ENCODE measurements at places on chromosomes 3 and 15.
A peak's percentile ranks its signal among the peaks of the same experiment; 100 is the strongest.

DNA sequence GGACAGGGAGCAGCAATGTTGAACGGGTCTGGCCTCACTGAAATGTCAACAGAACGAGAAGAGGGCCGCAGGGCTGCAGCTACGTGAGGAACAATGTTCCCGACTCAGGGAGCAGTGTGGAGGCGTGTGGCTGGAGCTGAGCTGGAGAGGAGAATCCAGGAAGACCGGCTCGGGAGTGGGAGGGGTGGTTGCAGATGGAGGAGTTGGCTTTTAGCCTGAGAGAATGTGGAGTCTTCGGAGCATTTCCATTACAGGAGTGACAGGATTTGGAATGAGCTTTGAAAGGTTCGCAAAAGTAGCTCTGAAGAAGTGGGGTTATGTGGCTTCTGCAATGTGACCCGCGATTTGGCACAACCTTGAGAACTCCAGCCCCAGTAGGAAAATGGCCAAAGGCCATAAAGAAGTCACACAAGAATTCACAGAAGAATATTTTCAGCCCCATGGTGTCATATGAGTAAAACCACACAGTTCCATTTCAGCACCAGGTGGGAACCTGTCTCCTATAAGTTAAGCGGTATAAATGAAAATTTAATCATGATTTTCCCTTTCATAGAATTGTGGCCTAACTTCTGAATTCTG lies 78.8 kb upstream of the NSMCE3 start:
- no peak for DNase-seq

DNA sequence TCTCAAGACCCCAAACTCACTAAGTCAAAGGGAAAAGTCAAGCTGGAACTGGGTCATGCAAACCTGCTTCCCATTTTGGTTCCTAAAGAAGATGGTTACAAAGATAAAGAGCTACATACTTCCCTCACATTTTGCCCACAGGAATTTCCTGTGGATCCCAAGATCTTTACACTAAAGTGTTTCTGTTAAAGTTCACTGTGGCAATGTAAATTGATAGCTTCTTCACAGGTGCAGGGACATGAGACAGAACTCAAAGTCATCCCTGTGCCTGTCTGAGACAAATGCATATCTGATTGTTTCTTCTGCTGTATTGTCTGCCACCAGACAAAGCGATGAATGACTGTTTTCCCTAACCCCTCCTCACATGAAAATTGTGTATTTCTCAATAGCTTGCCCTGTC lies 567.8 kb downstream of the ZIC1 start:
- DNase-seq = no peak

DNA sequence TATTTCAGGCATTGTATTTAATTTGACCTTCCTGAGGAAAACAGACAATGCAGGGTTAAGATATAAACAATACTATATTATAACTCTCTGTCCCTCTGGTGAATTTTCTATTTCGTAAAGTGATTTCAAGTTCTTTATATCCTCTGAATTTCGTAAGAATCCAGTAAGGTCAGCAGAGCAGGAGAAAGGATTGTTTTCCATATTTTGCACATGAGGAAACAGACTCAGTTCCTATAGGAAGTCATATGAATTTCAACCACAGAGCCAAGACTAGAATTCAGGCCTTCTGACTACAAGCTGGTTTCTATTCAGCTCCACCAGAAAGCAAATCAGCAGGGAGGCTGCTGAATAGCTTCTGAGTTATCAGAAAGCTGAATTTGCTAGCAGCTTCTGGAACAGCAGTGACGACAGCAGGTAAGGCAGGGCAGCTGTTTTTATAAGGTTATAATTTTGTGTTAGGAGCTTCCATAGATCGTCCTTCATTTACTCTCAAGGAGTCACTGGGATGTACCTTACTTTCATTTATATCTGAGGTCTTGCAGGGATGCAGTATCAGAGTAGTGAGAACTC lies 11.1 kb upstream of the PLAAT1 start:
- no peak for DNase-seq

GRCh38 chr3:176794406-176794805 lies 402.9 kb downstream of the TBL1XR1 start:
- no peak for DNase-seq

DNA sequence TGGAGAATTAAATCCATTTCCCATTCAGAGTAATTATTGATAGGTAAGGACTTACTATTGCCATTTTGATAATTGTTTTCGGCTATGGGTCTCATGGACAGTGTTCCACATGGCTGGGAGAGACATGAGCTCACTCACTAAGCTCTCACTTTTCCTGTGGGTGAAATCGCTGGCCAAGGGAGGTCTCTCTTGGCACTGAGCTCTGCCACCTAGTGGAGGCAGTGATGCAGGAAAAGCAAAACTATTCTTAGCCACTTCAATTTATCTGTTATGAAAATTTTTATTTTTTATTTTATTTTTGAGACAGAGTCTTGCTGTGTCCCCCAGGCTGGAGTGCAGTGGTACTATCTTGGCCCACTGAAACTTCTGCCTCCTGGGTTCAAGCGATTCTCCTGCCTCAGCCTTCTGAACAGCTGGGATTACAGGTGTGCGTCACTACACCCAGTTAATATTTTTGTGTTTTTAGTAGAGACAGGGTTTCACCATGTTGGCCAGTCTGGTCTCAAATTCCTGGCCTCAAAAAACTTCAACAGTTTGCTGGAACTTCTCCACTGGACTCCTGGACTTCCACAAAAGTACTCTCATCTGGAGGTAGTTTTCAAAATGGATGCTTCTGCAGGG lies 4.7 kb upstream of the RNF13 start:
- peak; percentile 31 for DNase-seq

- DNase-seq = no peak
Observed at GRCh38 chr15:95584088-95584487, 746.4 kb upstream of the NR2F2 start.

- DNase-seq = no peak
Observed at GRCh38 chr3:29312960-29313452, 32.1 kb downstream of the RBMS3 start.

- DNase-seq = no peak
Observed at GRCh38 chr3:140092848-140093536, 158.0 kb downstream of the CLSTN2 start.

DNA sequence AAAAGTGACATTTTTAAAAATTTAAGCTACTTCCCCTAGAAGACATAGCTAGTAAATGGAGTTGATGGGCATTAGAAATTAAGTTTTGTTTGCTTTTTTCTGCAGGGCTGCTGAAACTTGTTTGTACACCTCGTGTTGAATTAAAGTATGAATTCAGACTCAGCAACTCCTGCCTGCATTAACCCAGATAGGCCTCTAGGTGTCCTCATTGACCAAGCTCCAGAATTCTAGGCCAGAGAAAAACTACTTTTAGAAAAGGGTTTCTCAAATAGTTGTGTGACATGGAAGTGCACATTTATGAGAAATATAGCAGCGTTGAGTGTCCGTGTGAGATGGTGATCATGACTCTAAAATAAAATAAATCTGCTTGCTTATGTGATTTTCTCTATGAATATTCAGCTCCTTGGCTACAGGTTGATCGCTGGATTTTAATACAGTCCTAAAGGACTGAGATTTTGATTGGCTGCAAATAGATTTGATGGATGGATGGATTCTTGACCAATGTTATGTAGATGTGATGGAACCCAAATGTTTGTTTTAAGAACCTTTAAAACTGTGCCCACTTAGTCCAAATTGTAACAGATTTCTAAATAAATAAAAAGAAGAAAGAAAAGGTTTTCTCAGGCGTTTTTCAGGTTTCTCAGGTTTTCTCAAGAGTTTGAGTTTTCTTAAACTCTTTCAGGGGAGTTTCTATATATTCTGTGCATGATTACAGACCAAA lies 39.4 kb upstream of the LMOD3 start:
- DNase-seq = no peak

- no peak for DNase-seq
Observed at GRCh38 chr3:192223815-192224214, 503.5 kb downstream of the FGF12 start.

GRCh38 chr15:63405683-63406390 lies 24.2 kb upstream of the CA12 start:
- DNase-seq = no peak

GRCh38 chr3:13002398-13003124 lies 70.7 kb downstream of the IQSEC1 start:
- DNase-seq = no peak

GRCh38 chr3:111858642-111859041 lies 423 bp upstream of the PHLDB2 start:
- DNase-seq = no peak

DNA sequence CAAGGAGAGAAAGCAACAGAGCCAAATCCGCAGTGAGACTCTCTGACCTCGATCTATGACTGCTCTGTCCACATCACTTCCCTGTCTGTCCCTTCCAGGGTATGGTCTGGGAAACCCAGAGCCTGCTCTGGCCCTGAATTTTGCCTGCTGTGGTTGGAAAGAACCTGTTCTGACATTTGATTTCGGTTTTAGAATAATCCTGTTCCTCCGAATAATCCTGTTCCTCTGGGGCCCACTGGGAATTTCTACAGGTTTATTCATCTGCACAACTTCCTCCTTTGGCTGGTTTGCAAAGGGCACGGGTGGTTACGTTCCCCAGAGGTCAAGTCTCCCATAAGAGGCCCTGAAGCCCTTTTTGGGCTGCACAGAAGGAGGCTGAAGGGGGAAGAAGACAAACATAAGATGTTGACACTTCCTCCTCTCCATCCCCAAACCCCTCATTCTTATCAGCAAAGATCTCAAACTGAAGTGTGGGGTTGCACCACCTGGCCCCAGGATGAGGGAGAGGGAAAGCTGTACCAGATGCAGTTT lies 10.6 kb downstream of the LAMP3 start:
- no peak for DNase-seq

- no peak for DNase-seq
Observed at GRCh38 chr3:152402695-152403451, 134.1 kb downstream of the MBNL1 start.

DNA sequence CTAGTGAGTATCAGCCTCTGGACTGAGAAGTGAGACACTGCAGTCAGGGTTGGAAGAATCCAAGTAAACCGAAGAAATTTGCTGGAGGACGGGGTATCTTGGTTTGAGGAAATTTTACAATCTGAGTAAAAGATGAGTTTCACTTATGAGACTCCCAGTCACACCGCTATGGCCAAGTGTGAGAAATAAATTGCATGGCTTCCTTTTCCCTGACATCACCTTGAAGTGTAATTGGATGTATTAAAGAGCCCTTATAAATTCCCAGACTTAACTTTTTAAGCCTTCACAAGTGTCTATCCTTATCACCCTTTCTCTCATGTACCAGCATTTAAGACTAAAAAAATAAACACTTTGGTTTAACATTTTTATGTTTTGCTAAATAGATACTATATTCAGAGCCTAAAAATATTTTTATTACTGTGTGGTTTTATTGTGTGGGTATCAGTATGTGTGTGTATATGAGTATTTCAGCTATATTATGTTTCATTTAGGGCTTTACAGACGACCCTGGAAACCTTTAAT lies 23.8 kb downstream of the USP3 start:
- DNase-seq = no peak

- DNase-seq = no peak
Observed at GRCh38 chr3:183239046-183239445, 14.0 kb upstream of the B3GNT5 start.

- peak; percentile 34 for DNase-seq
Observed at GRCh38 chr3:48429317-48429959, 448 bp downstream of the PLXNB1 start.

GRCh38 chr3:30628901-30629590 lies 22.6 kb downstream of the TGFBR2 start:
- DNase-seq = no peak

- DNase-seq = no peak
Observed at GRCh38 chr3:129555153-129555550, 12.2 kb downstream of the H1-8 start.

GRCh38 chr15:87871731-87872320 lies 384.7 kb downstream of the NTRK3 start:
- DNase-seq = no peak

- DNase-seq = no peak
Observed at GRCh38 chr15:70832176-70832575, 21.8 kb downstream of the LARP6 start.

DNA sequence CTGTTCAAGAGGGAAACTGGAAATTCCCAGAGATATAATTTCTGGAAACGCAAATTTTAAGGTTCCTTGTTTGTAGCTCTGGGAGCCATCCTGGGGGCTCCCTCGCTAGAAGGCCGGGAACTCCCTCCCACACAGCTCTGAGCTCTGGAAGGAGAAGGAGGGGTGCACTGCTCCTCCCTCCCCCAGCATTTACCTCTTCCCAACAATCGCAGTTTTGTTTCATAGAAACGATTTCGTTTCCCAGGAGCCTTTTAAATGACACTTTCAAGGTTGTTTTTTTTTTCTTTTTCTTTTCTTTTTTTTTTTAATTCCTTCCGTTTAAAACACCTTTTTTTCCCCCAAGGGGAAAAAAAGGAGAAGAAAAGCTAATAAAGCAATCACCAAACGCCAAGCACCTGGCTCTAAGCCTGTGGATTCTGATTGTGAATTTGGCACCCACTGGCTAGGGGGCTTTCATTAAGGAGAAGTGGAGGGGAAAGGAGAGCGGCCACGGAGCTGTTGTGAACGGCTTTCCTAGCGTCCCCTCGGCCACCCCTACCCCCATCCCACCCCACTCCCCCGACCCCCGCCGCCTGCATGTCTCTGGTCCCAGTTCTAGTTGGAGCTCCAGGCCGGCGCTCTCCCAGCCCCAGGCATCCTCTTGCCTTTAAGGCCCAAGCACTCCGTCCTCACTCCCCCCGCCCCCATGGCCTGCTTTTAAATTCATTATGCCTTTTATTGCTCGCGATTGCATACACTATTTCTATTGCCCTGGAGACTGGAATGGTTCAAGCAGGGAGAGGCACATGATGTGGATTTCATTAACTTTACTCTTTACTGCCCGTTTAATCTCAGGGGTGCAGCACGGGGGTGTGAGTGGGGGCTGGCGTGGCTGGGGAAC lies 13.6 kb upstream of the CCDC33 start:
- no peak for DNase-seq

DNA sequence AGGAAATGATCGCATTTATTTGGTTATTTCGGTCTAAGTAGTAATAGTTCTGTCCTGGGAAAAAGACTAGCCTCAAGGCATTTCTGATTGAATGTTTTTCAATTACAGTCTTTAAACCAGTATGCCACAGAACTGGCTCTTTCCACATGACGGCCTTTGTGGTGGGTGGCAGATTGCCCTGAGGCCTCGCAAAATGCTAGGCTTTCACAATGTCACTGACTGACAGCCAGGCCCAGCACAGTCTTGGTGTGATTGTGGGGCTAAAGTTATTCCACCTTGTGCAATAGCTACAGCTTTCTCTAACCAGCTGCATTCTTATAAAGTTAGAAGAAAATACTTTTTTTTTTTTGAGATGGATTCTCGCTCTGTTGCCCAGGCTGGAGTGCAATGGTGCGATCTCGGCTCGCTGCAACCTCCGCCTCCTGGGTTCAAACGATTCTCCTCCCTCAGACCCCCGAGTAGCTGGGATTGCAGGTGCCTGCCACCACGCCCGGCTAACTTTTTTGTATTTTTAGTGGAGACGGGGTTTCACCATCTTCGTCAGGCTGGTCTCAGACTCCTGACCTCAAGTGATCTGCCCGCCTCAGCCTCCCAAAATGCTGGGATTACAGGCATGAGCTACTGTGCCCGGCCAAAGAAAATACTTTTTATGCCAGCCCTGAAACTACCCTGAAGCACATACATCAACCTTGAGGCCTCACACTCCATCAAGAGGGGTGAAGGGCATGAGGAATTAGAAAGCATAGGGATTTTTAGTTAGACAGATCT lies 2.5 kb upstream of the ADIPOQ start:
- DNase-seq = no peak

- DNase-seq = no peak
Observed at GRCh38 chr15:88982304-88982945, 69.2 kb upstream of the MFGE8 start.

All from stimulated activated CD8-positive, alpha-beta memory T cell treated with anti-CD3 and anti-CD28 coated beads, Interleukin-4, amount 100 ng/mL, for 1 hour (primary cell).